ENCODE measurements at places on chromosomes 7 and 10. TPM values are rescaled to one million over a fixed set of nuclear protein-coding genes. Genes with fewer than 3 reads are reported as not detected.

DNA sequence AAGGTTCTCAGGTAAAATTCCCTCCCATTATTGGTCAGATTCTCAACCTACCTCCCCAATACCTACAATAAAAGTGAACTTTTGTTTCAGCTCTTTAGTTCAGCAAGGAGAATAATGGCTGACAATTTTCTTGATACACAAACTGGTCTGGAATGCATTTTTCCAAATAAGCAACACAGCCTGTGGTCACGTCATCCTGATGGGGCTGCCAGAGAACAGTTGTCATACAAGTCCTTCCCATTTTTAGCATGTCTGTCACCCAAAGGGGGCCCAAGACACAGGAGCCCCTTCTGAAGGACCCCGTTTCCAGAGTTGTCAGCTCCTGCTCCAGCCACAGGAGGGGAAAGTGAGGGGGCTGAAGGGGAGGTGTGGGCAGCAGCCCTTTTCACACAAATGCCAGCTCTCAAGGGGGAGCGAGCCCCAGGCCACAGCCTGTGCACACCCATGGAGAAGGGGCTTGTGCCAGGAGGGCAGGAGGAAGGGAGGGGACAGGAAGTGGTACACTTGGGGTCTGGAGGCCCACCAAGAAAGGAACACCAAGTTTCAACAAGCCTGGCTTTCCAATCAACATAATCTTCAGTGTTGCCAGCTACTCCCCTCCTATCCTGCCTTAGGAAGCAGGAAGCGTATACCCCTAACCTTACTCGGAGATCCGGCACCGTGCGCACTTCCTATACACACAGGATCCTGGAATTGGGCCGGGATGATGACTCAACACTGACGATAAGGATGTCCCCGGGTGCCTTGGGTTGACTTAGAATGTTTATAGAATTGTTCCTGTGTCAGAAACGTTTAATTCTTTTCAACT lies 43.4 kb upstream of the PDLIM1 start:
- H3K27me3 ChIP-seq = peaks cover 9% of the 10 kb centered on the region
- no peak overlapping the region for H3K4me3 ChIP-seq
- no peak overlapping the region for H3K27ac ChIP-seq
- no peaks in the 10 kb centered on the region for H3K36me3 ChIP-seq
- peaks cover 5% of the 10 kb centered on the region for H3K4me1 ChIP-seq

DNA sequence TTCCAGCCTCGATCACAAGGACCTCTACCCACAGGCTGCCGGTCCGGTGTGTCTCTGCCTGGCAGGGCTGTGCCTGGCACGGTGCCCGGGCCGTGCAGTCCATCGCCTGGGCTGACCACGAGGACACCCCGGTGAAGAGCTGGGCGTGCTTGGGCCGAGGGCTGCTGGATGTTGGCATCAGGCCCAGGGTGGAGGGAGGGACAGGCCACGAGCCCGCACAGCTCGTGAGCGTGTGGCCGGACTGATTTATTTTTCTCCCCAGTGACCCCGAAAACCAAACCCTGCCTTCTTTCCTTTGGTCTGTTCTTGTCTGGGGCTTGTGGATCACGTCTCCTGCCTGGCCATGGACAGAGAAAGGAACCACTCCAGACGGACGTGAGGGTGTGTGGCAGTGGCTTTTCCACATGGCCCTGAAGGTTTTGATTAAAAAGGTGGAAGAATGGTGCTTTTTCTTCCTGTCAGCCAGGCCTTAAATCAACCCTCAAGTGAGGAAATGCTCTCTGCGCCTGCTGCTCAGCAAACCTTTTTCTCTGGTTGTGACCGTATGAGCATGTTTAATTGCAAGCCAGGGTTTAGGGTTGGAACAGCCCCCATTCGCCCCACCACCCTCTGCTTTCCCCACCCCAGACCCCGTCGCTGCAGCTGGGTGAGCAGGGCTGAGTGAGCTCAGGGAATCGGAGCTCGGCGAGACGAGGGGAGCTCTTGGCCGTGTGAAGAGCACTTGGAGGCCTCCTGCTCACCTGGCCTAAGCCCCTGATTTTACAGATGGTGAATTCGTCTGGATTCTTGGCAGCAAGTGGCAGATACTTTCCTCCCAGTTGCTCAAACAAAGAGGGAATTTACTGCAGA lies 130.1 kb downstream of the RGS10 start:
- no peak for DNase-seq
- H3K4me1 ChIP-seq = no peaks in the 10 kb centered on the region
- H3K4me3 ChIP-seq = no peak overlapping the region

GRCh38 chr7:131095346-131095745 lies 232.3 kb upstream of the MKLN1 start:
- H3K4me1 ChIP-seq = peaks cover 44% of the 10 kb centered on the region
- H3K27ac ChIP-seq = no peak overlapping the region
- H3K27me3 ChIP-seq = no peaks in the 10 kb centered on the region
- no peak overlapping the region for H3K4me3 ChIP-seq

DNA sequence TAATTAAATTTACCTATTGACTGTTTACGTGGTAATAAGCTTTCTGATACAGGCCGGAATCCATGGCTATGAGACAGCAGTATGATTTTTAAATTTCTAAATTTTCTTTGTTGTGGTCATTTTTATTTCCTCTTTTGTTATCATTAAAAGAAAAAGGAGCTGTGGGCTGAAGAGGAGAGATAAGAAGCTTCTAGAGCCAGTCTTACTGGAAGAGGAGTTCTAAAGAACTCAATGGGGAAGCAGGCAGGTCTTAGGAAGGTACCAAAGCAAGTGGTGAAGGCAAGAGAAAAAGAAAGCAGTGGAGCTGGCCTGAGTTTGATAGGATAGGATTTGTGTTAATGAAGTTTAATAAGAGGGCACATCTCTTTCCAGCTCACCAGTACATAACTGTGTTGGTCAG lies 1187.8 kb downstream of the CNTNAP2 start:
- no peaks in the 10 kb centered on the region for H3K4me1 ChIP-seq
- no peak overlapping the region for H3K4me3 ChIP-seq
- DNase-seq = no peak
- H3K27ac ChIP-seq = no peak overlapping the region
- no peaks in the 10 kb centered on the region for H3K27me3 ChIP-seq

HOGA1 gene
- total RNA-seq = not detected

CRTAC1 gene
- not detected for total RNA-seq

All from activated T-helper 1 cell treated with anti-CD3 and anti-CD28 coated beads, Interleukin-12 subunit alpha, Interleukin-12 subunit beta, Interleukin-2, Interleukin-4 antibody, amounts not matched to agents 30 ng/mL and 10 ng/mL and 1 ng/mL, durations not matched to agents 14 hours and 24 hours and 36 hours (primary cell).